NCI-H1930 (cell line): ENCODE measurements at places on chromosomes 7 and 10.

DNA sequence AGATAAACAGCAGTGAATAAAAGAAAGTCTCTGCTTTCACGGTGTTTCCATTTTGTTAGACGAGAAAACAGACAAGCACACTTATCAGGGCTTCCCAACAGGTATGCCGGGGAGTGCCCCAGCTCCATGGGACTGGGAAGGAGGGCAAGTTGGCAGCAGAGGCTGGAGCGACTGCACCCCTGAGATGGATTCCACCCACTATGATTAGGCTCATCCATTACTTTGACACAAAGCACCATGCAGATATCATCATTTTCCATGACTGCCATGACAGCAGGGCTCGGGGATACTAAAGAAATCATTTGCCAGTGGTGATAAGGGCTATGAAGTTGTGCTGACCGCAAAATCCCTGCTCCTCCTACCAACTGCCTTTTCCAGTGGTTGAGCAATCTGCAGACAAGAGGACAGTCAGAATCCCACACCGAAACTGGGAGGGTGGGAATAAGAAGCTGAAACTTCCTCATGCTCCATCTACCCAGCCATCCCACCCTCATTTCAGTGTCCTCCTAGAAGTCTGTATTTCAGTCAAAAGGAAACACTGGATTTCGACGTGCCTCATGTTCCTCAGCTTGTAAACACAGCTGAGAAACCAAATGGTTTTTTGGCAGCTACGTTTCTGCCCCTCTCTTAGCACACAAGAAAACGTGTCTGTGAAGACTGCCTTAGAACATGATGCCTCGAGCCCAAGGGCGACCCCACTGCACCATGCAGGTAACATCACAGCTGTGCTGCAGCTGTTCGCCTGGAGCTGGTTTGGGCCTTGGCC, 15.5 kb downstream of the CREB3L2 start:
- no peak for DNase-seq

DNA sequence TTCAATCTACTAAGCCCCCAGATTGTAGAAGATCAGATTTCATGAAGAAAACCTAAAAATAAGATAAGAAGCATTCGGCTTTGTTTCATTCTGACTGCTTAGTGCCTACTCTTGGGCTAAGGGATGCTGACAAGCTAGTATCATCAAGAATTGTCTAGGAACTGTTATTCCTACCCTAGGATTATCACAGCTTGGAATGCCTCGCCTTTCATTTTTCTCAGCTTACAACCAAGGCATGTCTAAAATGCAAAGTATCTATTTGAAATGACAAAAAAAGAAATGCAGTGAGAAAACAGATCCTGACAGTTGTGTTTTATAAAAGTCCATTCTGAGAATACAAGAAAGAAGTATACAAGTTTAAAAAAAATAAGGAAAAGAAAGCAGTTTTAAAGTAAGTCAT, 441.0 kb downstream of the KCNMA1 start:
- no peak for DNase-seq

DNA sequence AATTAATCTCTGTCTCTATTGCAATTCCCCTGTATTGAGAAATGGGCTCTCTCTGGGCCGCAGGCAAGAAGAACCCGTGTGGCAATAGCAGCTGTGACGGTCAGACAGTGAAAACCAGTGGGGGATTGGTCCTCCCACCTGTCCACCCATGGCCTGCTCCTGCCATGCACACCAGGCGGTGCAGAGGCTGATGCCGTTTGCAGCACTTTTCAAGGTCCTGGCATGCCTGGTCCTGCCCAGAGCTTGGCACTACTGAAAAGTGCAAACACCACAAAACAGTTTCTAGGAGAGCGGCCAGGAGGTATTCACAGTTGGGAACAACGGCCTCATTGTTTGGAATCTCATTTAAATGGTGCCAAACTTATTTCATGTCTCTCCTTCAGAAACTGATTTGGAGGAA, 41.5 kb downstream of the PSPH start:
- no peak for DNase-seq

DNA sequence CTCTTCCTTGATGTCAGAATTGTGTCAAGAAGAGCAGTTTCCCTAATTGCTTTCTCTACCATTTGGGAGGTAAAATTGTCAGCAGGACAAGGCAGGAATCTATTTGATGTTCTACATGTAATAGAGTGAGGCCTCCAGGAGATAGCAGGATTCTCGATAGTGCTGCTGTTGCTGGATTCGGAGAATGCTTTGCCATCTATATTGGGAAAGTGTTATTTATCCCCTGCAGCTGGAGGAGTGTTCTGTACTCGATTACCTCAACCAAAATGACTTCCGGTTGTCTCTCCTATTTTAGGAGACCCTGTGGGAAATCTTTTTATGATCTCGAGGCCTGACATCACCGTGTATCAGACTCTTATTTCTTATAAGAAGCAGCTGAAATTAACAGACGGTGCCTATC, 217.1 kb downstream of the TMEM178B start:
- DNase-seq = no peak

GRCh38 chr7:138954545-138955475, 26.4 kb downstream of the KIAA1549 start:
- DNase-seq = no peak

DNA sequence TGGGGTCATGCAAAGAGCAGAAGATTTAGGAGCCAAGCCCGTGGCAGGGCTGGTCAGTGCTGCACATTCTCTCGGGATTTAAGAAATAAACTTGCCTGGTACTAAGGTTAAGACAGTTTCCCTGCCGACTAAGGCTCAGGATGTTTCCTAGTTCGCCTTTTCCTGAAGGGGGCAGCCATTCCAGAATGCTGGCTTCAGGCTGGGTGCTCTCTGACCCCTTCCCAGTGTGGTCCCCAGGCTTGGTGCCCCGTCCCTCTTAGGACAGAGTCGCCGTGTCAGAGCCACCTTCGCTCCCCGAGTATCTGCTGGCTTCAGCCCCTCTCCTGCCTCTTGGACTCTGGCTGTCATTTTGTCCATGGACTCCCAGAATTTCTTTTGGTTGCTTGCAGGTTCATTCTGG, 117.2 kb downstream of the ELFN1 start:
- no peak for DNase-seq

GRCh38 chr7:157136372-157136771, 2.4 kb upstream of the UBE3C start:
- no peak for DNase-seq

DNA sequence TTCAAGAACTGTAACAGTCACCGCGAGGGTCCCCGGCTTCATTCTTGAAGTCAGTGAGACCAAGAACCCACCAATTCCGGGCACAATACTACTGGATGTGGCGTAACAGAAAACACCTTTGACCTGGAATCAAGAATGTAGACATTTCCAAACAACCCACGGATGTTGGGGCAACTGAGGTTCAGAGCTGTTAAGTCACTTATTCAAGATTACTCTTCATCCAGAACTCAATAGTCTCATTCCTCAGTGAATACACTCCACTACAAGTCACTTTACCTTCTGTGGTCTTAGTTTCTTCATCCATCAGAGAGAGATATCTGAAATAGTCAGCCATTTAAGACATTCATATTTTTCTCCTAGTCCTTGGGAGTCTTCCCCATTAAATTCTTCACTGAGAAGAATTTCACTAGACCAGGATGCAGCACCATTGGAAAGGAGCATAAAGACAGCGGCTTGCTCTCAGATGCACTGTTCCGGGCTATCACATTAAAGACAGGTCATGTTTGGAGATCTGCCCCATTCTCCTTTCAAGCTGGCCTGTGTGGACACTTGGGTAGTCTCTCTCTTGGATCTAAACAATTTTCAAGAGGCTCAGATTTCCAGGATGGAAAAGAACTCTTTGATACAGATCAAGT, 32.3 kb upstream of the ARID5B start:
- DNase-seq = no peak

DNA sequence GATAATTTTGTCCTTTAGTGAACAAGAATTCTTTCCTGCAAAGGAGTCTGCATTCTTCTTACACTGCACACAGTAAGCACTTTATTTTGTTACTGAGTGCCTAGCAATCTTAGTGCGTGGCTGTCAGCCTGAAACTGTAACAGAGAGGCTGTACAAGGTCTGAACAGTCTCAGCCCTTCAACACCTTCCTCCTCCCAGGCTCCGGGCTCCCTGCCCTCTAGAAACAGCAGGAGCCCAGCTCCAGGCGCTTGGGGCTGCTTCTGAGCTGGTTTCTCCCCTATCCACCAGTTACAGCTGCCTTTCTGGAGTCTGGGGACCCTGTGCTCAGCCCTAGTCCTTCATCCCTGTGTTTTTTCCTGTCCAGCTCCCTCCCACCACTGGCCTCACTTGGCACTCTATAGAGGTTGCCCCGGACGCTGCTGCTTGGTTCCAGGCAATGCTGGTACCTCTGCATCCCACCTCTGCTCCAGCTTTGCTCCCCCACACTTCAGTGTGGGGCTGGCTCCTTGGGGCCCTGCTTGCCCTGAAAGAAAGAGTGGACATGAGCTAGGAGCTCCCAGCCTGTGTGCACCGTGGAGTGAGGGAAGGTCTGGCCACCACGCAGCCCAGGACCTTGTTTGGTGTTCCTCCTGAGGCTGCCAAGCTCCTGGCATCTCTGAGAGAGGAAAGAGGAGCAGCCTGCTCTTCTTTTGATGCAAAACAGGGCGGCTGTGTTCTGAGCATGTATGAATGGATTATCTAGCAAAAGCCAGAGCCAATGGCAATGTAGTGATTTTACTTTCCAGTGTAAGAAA, 251.2 kb upstream of the GRB10 start:
- DNase-seq = no peak

GRCh38 chr7:137958470-137959431, 43.1 kb downstream of the CREB3L2 start:
- DNase-seq = no peak

DNA sequence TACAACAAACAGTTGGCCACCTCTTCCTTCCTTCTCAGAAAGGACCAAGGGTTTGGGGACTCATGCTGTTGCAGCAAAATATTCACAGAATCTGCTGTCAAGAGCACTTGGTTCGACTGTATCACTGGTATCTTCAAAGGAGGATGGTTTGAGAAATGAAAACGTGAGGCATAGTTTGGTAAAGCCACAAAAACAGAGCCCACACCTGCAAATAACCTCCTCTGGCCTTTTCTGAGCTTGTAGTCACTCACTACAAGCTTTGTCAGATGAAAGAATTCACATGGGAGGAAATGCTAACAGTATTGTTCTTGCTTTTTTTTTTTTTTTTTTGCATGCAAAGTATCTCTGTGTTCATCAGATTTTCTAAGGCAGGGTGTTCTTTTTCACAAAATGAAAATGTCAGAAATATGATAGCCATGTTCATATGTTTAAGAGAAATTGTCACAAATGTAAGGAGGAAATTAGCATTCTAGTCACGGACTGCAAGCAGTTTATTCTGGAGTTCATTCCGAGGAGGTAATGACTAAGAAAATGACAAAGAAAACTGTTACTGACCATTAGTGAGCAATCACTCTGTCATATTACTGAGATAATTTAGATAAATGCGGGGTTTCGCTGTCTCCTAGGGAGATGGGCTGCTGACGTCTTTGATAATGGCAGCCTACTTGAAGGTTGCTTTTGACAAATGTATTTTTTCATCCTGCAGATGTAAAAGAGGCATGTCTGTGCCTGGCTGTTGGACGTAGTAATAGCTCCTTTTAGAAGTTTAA, 117.8 kb upstream of the MYO3A start:
- peak; percentile 21 for DNase-seq

DNA sequence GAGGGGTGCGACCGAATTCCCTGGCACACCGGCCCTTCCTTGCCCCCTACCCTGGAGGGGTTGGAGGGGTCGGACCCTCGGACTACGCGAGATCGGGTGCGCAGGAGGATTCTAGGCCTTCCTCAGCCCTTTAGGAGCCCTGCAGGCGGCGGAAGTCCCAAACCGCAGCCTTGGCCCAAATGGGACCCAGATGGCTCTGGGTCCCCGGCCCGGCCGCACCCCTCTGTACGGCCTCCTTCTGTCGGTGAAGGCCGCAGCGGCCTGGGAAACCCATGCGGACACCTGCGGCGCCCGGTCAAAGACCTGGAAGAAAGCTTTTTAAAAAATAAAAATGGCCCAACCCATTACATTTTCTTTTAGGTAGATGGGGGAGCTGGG, 2.4 kb upstream of the VAX1 start:
- no peak for DNase-seq

GRCh38 chr10:126905776-126906703, 812 bp downstream of the DOCK1 start:
- no peak for DNase-seq

DNA sequence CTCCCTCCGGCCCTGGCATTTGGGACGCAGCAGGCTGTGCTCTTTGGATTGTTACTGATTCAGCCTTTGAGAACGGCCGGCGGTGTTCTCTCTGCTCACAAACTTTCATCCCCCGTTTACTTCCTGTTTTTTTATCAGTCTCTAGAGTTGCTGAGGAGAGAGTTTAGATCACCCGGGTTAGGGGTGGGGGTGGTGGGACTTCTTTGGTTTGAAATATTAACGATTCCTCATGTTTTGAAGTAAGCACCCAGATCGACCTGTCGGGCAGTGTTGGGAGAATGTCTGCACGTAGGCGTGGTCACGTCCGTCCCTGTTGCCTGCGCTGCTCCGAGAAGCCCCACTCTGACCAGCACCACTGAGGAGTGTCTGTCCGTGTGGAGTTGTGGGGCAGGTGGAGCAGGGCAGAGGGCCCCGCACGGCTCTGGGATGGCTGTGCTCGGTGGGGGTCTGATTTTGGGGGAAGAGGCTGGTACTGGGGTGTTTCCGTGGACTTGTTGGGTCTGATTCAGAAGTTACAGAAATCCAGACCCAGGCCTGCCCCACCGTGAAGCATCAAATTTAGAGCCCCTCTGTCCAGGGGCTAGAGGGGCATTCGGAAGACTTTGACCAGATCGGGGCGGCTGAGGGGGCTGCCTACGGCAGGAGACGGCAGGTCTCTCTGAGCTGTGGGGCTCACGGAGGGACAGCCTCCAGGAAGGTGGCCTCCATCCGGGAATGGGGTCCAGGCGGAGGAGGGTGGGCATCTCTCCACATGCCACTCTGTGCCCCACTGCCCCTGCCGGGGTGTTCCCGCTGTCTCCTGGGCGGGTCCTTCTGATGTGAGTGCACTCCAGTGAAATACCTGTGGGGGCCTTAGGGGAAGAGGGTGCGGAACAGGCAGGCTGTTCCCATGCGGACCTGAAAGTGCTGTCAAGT, 7.4 kb downstream of the INPP5A start:
- DNase-seq = no peak

- no peak for DNase-seq
These were observed 158.5 kb upstream of the YAE1 start for GRCh38 chr7:39407723-39408122.

GRCh38 chr7:46320956-46321355, 399.9 kb upstream of the IGFBP3 start:
- DNase-seq = no peak

- DNase-seq = no peak
These were observed 19.4 kb downstream of the STEAP1B start for GRCh38 chr7:22480523-22481075.

GRCh38 chr10:11294831-11295450, 277.3 kb downstream of the CELF2 start:
- DNase-seq = no peak

GRCh38 chr7:98107313-98107721, 655 bp downstream of the LMTK2 start:
- no peak for DNase-seq

- no peak for DNase-seq
These were observed 4.5 kb upstream of the PRKAR1B start for GRCh38 chr7:731440-732085.

GRCh38 chr7:136049117-136049516, 72.0 kb upstream of the MTPN start:
- DNase-seq = no peak

GRCh38 chr10:88389456-88389855, 193.7 kb downstream of the RNLS start:
- no peak for DNase-seq
